ENCODE measurements at places on chromosomes 11 and 22. TPM values are rescaled to one million over a fixed set of nuclear protein-coding genes. Genes with fewer than 3 reads are reported as not detected.

- H3K4me1 ChIP-seq: peaks cover 34% of the 10 kb centered on the region
- H3K27ac ChIP-seq: peak overlapping the region; percentile 70
- H3K4me3 ChIP-seq: no peak overlapping the region
- DNase-seq: no peak
- no peaks in the 10 kb centered on the region for H3K27me3 ChIP-seq
- H3K36me3 ChIP-seq: peaks cover 24% of the 10 kb centered on the region
Observed at GRCh38 chr11:9802291-9802861, 138.5 kb downstream of the SWAP70 start.

GRCh38 chr22:26998716-26999115, 341.3 kb downstream of the MIAT start:
- H3K27ac ChIP-seq: no peak overlapping the region
- no peaks in the 10 kb centered on the region for H3K36me3 ChIP-seq

- H3K4me1 ChIP-seq: peaks cover 12% of the 10 kb centered on the region
- H3K27ac ChIP-seq: no peak overlapping the region
- H3K27me3 ChIP-seq: no peaks in the 10 kb centered on the region
- H3K4me3 ChIP-seq: no peak overlapping the region
- DNase-seq: no peak
Observed at GRCh38 chr11:121372671-121373429, 79.3 kb upstream of the SORL1 start.

- no peak for DNase-seq
- H3K4me3 ChIP-seq: no peak overlapping the region
- H3K36me3 ChIP-seq: no peaks in the 10 kb centered on the region
- no peaks in the 10 kb centered on the region for H3K4me1 ChIP-seq
- no peak overlapping the region for H3K27ac ChIP-seq
Observed at GRCh38 chr11:35257281-35257680, 118.3 kb downstream of the CD44 start.

GRCh38 chr22:30209642-30210041, 36.9 kb downstream of the LIF start:
- no peak for DNase-seq
- no peak overlapping the region for H3K4me3 ChIP-seq
- H3K27ac ChIP-seq: peak overlapping the region; percentile 100
- H3K36me3 ChIP-seq: no peaks in the 10 kb centered on the region

- H3K4me3 ChIP-seq: no peak overlapping the region
- H3K27me3 ChIP-seq: peaks cover 16% of the 10 kb centered on the region
- H3K4me1 ChIP-seq: no peaks in the 10 kb centered on the region
- no peaks in the 10 kb centered on the region for H3K36me3 ChIP-seq
- DNase-seq: no peak
Observed at GRCh38 chr11:132980670-132981069, 551.6 kb downstream of the OPCML start.

DNA sequence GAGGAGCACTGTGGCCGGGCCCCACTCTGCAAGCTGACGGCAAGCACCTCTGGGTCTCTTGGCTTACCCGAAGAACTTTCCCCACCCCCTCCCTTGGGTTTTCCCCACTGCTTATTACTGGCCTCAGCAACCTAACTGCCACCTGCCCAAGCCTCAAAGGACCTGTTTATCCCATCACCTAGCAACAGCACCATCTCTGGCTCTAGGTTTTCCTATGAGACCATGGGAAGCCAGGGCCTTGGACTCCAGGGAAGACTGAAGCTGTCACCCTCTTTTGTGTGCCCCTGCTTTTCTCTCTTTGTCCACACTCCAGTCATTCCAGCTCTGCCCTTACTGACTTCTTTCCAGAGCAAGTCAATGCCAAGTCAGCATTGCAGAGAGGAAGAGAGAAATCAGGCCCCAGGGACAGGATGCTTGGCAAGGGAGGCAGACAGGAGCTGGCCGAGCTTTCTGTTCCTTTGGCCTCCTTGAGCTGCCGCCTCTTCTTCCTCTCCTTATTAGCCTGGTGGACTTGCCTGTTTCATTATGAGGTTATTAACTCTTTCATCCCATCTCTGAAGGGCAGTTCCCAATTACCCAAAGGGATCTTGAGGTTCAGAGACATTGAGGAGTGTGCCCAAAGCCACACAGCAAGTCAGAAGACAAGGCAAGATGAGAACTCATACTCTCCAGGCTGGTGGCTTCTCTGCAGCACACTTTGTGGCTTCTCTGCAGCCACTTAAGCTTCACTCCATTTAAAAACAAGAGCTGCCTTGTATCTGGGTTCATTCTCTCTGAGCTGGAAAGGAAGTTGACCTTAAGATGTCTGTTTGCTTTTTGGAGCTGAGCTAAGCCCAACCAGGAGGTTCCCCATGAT, at the start of gene SMIM35:
Gene SMIM35 (minus strand): TSS at position 51 of the 856 bp plus-strand sequence. CDS start 206 bp downstream, outside the sequence.
- DNase-seq: no peak
- peaks cover 5% of the 10 kb centered on the region for H3K27me3 ChIP-seq
- H3K4me1 ChIP-seq: peaks cover 9% of the 10 kb centered on the region
- no peak within 1 kb of the TSS for H3K27ac ChIP-seq
- no peak within 1 kb of the TSS for H3K4me3 ChIP-seq

- H3K36me3 ChIP-seq: no peaks in the 10 kb centered on the region
- no peaks in the 10 kb centered on the region for H3K4me1 ChIP-seq
- H3K27me3 ChIP-seq: peaks cover 26% of the 10 kb centered on the region
Observed at GRCh38 chr22:49514211-49514610, 313.5 kb downstream of the BRD1 start.

DNA sequence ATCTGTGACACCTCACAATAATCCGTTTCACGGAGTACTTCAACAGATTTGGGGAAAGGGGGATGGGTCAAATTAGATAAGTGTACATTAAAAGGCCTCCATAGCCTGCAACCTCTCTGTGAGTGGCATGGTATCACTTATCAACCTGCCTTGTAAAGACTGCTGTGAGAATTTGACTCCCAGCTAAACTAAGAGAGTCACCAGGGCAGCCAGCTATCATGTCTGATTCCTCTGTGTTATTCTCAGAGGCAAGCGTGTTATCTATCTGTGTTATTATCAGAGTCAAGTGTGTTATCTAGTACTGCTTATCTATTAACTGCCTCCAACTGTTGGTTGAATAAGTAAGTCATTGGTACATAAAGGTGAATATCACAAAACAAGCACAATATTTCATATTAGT, 4.1 kb upstream of the FAM83F start:
- no peak overlapping the region for H3K4me3 ChIP-seq
- no peak for DNase-seq
- peaks cover 68% of the 10 kb centered on the region for H3K27me3 ChIP-seq
- no peak overlapping the region for H3K27ac ChIP-seq
- peaks cover 7% of the 10 kb centered on the region for H3K4me1 ChIP-seq

- no peak overlapping the region for H3K27ac ChIP-seq
- H3K27me3 ChIP-seq: peaks cover 8% of the 10 kb centered on the region
- DNase-seq: peak; percentile 34
Observed at GRCh38 chr22:48751539-48752437, 1075.9 kb downstream of the BRD1 start.

- no peak for DNase-seq
- H3K36me3 ChIP-seq: peaks cover 34% of the 10 kb centered on the region
- H3K4me3 ChIP-seq: no peak overlapping the region
- H3K4me1 ChIP-seq: no peaks in the 10 kb centered on the region
- H3K27ac ChIP-seq: no peak overlapping the region
Observed at GRCh38 chr11:43718373-43718772, 37.8 kb downstream of the HSD17B12 start.

- no peak for DNase-seq
- H3K27me3 ChIP-seq: peaks cover 2% of the 10 kb centered on the region
- no peaks in the 10 kb centered on the region for H3K36me3 ChIP-seq
Observed at GRCh38 chr11:25775603-25776002, 556.3 kb upstream of the ANO3 start.

- no peak for DNase-seq
- H3K4me3 ChIP-seq: no peak overlapping the region
- peaks cover 1% of the 10 kb centered on the region for H3K27me3 ChIP-seq
- no peaks in the 10 kb centered on the region for H3K36me3 ChIP-seq
- peaks cover 35% of the 10 kb centered on the region for H3K4me1 ChIP-seq
Observed at GRCh38 chr11:118689503-118689851, 10.0 kb upstream of the TREH start.

DNA sequence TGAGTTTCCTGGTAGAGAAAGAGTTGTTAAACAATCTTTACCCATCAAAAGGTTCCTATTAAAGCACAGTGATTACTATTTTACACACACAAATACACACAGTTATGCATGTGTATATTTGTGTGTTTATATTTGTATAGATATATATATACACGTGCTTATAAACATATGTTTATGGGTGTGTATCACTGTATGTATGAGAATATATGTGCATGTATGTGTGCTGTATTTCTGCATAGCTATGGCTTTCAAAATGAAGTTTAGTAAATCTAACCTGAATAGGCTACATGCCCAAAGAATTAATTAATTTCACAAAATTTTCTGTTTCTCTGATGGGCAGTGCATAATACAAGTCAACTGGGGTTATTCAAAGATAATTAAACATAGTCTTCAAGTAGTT, 723.1 kb upstream of the KIRREL3 start:
- H3K4me3 ChIP-seq: no peak overlapping the region
- no peaks in the 10 kb centered on the region for H3K27me3 ChIP-seq
- H3K27ac ChIP-seq: no peak overlapping the region
- H3K4me1 ChIP-seq: no peaks in the 10 kb centered on the region
- H3K36me3 ChIP-seq: no peaks in the 10 kb centered on the region
- no peak for DNase-seq

GRCh38 chr22:29172216-29172615, 33.5 kb upstream of the EMID1 start:
- H3K4me3 ChIP-seq: no peak overlapping the region
- H3K36me3 ChIP-seq: peaks cover 5% of the 10 kb centered on the region
- H3K27ac ChIP-seq: no peak overlapping the region
- DNase-seq: no peak
- no peaks in the 10 kb centered on the region for H3K27me3 ChIP-seq

NPTXR gene
- total RNA-seq: 9.6 TPM

OR51S1 gene
- total RNA-seq: not detected
